HuH-7.5 (cell line): ENCODE measurements at places on chromosomes 1 and 21.

GRCh38 chr1:207804721-207805468 is 53.0 kb downstream of the CD46 start:
- DNase-seq, result no peak

DNA sequence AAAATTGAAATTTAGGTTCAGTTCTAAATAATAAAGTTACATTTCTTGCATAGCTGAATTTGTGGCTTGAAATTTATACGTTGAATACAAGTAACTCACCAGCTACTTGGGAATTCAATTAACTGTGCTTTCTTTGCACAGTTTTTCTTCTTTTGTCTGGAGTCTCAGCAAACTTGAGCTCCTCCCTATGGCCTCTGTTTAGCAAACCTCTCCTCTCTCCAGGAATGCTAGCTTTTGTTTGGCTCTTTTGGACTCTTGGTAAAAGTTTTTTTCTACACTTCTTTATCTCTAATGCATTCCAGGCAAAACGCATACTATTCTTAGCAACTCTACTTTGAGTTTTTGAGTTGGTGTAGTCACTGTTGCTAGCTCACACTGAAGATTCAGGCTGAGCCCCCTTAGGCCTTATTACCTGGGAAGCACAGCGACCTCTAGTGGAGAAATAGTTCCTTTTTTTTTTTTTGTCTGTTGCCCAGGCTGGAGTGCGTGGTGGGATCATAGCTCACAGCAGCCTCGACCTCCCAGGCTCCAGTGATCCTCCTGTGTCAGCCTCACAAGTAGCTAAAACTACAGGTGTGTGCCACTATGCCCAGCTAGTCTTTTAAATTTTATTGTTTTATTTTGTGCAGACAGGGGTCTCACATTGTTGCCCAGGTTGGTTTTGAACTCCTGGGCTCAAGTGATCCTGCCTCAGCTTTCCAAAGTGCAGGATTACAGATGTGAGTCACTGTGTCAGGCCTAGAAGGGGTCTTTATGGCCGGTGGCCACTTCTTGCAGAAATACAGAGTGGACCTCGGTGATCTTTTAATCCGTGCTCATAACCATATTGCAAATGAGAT is 61.7 kb downstream of the CASQ2 start:
- no peak for DNase-seq

GRCh38 chr21:17580319-17580718 is 32.4 kb downstream of the BTG3 start:
- no peak for DNase-seq

GRCh38 chr21:42452401-42453223 is 43.4 kb downstream of the RSPH1 start:
- no peak for DNase-seq

DNA sequence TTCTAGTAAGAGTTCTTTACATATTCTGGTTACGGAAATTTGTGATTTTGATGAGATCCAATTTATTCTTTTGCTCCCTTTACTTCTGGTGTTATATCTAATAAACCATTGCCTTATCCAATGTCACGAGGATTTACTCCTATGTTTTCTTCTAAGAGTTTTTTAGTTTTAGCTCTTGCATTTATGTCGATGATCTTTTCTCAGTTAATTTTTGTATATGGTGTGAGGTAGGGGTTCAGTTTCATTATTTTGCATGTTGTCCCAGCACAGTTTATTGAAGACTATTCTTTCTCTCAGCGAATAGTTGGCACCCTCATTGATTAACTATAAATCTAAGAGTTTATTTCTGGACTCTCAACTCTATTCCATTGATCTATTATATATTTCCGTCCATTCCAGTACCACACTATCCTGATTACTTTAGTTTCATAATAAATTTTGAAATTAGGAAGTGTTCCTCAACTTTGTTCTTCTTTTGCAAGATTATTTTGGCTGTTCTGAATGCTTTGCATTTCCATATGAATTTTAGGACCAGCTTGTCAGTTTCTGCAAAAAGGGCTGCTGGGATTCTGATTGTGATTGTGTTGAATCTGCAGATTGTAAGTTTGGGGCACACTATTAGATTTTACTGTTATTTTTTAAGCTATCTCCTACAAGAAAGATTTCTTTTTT is 4.0 kb downstream of the KDM1A start:
- DNase-seq, result no peak

GRCh38 chr1:116553386-116554115 is 17.3 kb downstream of the CD58 start:
- no peak for DNase-seq

DNA sequence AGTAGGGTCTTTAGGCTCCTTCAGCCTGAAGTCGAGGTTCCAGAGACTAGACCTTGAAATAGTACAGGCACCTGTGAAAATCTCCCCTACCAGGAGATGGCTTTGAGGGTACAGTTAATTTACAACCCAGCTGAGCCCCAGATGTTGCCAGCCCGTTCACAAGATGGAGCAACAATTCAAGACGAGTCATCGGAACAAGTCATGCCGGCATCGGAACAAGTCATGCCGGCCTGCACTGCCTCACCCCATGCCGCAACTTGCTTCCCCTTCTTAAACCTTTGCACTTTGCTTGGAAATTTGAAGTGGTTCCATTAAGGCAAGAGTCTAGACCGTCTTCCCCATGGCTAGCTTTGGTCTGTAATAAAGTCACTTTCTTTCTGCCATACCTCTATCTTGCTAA is 16.0 kb downstream of the HHAT start:
- no peak for DNase-seq

DNA sequence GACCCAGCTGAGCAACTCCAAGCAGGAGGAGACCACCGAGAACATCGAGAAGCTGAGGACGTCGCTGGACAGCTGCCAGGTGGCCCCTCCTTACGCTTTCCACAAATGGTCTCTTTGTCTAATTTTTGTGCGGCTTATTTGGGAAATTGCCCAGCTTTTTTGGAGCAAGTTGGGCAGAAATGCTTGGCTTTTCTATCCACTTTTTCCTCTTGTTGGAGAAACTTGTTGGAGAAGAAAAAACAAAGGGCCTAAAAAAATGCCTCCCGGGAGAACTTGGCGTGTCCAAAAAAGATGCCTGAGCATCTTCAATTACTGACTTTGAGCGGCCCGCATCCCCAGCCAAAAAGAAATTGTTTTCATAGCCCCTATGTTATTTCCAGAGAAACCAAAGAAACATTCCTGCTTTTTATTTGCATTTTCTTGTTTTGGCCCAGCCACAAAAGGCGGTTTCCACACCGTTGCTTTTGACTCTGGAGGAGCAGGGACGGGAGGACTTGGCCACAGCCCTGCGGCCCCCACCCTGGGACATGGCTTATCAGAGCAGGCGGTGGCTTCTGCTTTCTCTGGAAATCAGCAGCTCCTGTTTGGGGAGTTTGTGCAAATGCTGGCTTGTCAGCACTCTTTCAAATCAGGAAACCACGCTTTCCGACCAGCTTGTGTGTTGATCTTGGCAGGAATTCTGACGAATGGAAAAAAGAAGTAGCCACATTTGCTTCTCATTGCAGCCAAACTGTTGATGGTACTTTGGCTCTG is 81.2 kb upstream of the EFHD2 start:
- no peak for DNase-seq

GRCh38 chr1:233512538-233512937 is 101.4 kb upstream of the KCNK1 start:
- no peak for DNase-seq

DNA sequence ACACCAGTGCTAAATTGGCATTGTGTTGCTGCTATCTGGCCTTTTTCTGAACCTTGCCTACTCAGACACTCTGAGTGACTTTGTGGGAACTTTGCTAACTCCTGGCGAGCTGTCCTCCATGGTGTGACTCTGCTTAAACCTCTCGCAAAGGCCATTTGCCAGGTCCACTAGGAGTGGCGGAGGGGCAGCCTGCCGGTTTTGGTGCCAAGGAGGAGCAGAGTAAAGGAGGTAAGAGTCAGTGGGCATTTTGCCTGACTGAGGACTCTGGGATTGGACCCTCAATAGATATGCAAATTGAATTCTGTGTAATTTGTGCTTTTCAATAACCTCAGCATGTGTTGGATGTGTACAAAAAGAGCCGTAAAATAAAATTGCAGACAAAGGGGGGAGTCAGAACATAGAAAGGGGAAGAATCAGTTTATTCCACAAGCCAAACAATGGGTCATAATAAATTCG is 386.6 kb upstream of the NFIA start:
- no peak for DNase-seq

- no peak for DNase-seq
Observed at GRCh38 chr1:170075186-170075585, 691 bp upstream of the KIFAP3 start.

GRCh38 chr1:14367451-14367850 is 231.0 kb upstream of the KAZN start:
- no peak for DNase-seq

- DNase-seq, result no peak
Observed at GRCh38 chr1:8562222-8562621, 244.3 kb downstream of the SLC45A1 start.

DNA sequence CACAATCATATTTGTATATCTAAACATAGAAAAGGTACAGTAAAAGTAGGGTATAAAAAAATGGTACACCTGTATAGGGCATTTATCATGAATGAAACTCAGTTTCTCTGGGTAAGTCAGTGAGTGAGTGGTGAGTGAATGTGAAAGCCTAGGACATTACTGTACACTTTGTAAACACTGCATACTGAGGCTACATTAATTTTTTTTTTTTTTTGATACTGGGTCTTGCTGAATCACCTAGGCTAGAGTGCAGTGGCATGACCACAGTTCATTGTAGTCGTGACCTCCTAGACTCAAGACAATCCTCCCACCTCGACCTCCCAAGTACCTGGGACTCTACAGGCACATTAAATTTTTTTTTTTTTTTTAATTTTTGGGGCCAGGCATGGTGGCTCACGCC is 27.8 kb downstream of the FBXO28 start:
- no peak for DNase-seq

- DNase-seq, result no peak
Observed at GRCh38 chr1:150696590-150696989, 364 bp downstream of the GOLPH3L start.

DNA sequence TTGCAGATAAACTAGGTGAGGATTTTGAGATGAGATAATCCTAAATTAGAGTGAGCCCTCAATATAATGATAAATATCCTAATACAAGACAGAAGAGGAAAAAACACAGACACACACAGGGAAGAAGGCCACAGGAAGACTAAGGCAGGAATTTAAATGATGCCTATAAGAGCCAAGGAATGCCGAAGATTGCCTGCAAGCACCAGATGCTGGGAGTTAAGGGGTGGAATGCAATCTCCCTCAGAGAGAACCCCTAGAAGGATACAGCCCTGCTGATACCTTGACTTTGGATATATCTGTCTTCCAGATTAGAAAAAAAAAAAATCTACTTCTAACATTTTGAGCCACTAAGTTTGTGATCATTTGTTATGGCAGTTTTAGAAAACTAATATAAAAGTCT is 299.7 kb upstream of the PRMT6 start:
- no peak for DNase-seq

DNA sequence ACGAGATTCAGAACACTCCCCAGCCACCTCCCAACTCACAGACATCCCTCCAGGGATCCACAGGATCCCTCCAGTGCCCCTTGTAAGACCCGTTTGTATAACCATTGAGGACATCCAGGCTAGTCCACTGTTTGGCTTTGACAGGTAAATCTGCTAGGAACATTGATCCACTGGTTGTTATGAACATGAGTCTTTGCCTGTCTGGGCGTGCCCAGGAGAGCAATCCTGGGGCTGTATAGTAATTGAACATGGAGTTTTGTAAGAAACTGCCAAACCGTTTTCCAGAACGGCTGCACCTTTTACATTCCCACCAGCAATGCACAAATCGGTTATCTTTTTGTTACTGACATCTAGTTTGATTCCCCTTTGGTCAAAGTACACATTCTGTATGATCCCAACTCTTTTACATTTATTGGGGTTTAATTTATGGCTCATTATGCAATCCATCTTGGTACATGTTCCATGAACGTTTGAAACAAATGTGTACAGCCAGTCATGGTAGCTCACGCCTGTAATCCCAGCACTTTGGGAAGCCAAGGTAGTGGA is 88.7 kb downstream of the WDR4 start:
- DNase-seq, result no peak
